ENCODE measurements at places on chromosomes 7 and 10.

- no peak for DNase-seq
Observed at GRCh38 chr10:116385994-116386809, 41.4 kb upstream of the PNLIPRP3 start.

DNA sequence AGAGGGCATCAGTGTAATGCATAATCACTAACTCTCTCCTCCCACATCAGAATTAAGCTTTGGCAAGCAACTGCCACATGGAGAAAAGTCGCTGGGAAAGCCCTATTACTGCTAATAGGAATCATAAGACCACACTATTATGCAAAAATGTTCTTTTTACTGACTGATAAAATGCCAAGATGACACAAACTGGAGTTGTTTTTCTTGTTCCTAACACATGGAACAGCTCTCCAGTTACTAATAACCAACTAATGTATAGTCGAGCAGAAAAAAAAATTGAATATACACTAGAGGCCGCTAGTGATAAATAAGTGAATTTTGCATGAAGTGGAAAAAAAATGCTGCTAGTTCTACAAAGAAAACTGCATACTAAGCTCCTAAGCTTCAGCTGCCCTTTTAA lies 165.6 kb downstream of the TPK1 start:
- no peak for DNase-seq

DNA sequence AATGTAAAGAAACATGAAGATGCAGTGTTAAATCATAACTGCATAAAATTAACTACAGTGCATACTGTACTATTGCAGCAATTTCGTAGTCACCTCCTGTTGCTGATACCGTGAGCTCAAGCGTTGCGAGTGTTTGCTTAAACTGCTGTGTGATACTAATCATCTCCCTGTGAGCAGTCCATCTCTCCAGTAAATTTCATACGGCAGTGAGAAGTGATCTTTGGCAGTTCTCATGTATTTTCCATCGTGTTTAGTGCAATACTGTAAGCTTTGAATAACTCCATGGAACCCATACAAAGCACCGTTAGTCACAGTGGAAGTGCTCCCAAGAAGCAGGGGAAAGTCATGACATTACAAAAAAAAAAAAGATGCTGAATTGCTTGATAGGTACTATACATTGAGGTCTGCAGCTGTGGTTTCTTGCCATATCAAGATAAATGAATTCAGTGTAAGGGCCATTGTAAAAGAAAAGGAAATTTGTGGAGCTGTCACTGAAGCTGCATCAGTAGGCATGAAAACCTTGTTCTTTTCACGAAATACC lies 360.4 kb downstream of the EXOC4 start:
- no peak for DNase-seq

- DNase-seq, result no peak
Observed at GRCh38 chr7:8668627-8669500, 235.5 kb downstream of the NXPH1 start.

DNA sequence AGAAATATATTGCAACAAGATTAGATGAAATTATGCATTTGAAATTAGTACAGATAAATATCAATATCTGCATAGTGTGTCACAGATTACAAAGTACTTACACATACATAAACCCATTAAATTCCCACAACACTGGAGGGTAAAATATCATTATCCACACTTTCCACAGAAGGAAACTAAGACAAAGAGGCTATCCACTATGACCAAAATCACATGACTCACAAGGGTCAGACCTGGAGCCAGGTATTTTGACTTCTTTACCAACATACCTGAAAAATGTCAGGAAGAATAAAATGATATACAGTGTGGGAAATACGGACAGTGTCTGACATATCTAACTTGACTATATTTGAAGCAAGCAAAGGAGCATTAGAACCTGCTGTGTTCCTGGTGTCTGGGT lies 34.1 kb downstream of the HYCC1 start:
- no peak for DNase-seq

DNA sequence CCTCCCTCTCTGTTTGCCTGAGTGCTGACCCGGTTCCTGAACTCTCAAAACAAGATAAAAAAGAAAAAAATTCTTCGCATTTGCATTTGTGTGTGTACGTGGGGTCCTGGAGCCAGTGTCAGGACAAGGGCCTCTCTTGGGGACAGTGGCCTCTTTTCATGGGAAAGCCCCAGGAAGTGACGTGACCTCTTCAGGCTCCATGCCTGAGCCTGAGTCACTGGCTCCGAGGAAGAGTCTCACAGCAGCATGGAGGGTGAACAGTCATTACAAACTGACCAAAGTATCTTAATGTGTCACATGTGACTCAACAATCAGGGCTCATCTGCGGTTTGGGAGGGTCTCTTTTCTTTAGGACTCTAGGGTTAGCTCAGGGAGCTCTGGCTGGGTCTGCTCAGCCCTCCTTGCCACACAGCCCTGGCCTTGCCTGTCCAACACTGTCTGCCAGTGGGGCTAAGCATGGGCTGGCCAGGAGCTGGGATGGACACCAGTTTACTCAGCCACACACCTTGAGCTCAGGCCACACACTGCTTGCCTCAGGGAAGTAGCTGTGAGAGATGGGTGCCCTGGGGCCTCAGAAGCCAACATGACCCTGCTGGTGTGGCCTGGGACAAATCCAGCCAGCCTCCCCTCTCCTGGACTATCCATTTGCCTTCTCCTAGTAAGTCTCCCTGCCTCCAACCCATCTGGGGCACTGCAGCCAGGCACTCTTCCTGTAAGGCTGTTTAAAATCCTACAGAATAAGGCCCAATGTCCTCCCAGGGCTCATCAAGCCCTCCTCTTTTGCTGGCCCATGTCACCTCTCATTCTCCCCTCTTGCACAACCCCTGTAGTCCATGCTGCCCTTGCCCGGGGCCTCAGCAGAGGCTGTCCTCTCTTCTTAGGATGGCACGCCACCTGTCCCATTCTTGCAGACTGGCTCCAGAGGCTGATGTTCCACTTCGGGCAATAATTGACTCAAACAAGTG lies 10.5 kb downstream of the TMEM273 start:
- DNase-seq, result peak; percentile 66
